ENCODE measurements at places on chromosomes 13 and 19.

- DNase-seq: no peak
Observed at GRCh38 chr13:104810242-104810641, 1725.2 kb downstream of the EFNB2 start.

GRCh38 chr13:38381890-38382289, 32.2 kb downstream of the UFM1 start:
- no peak for DNase-seq

DNA sequence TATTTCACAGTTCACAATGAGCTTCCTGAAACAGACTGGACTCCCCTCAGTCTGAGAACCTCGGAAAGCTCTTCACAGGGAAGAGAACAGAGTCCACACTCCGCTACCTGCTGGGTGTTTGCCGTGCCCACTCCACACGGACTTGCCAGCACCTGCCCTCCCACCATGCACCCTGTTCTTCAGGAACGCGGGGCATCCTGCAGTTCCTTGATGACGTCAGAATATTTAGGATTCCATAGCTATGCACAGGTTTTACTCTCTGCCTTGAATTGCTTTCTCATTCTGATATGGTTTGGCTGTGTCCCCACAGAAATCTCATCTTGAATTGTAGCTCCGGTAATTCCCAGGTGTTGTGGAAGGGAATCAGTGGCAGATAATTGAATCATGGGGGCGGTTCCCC, 74.4 kb upstream of the FARP1 start:
- DNase-seq: no peak

GRCh38 chr13:109836629-109837607, 50.5 kb upstream of the IRS2 start:
- DNase-seq: no peak

- no peak for DNase-seq
Observed at GRCh38 chr19:55015126-55015525, 22.9 kb downstream of the GP6 start.

DNA sequence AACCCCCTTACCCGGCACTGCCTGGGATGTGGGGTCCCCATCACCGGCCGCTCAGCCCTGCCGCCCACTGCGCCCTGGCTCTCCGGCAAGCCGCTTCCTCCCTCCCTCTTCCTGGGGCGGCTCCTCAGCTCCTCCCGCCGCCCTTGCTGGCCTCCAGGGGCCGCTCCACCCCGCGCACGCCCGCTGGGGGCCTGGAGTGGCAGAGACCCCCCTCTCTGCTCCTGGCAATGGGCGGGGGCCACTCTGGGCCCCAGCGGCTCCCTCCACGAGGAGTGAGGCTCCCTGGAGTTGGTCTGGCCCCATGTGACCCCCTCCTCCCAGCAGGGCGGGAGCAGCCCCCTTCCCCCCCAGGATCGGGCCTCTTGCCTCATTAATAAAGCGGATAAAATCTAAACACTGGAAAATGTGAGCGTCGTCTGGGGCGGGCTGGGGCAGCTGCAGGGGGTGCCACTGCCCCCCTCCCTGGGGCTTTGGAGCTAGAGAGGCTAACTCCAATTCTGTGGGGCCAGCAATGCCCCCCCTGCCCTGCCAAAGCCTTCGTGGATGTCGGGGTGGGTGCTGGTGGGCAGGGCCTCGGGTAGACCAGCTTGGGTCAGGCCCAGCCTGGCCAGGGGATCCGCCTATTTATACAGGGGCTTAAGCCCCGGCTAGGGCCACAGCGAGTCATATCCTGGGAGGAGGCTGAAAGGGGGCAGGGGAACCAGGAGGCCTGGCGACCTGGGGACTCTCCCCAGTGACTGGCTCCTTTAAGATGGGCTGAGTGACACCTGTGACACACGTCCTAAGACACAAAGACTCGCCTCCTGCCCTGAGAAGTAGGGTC, at the start of gene PTGER1:
PTGER1 (minus strand) TSS at position 104 of the 823 bp plus-strand sequence. CDS start 1,034 bp downstream, outside the sequence.
- DNase-seq: peak; percentile 79

GRCh38 chr13:22220151-22221135, 549.6 kb downstream of the FGF9 start:
- DNase-seq: no peak

- peak; percentile 92 for DNase-seq
Observed at GRCh38 chr13:25468325-25469168, 96.8 kb downstream of the ATP8A2 start.

DNA sequence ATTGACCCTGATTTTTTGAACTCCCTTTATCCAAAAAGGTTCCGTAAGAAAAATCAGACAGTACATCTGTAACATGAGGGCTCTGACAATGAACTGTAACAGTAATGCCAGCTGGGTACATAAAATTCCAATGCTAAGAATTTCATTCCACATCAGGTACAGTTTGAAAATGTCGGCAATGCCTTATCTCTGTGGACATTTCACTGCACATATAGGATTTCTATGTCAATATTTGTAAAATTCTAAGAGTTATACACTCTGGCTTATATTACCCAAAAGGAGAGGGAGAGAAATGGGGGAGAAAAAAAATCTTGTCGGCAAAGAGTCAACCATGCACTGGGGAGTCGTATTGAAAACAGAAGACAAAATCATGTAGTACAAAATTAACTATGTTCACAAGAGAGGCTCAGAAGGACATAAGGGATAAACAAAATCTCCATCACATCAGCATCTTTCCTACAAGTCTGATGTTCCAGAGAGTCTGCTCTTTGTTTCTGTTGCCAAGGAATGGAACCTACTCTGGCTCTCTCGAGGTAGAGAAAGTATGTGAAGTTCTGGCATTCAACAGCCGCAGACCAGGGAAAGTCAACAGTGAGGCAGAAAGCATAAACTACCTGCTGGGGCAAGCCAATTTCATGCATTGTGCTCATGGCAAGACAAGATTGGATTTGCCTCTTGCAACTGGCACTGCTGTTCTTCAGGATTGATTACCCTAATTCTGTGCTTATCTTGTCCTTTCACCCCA, 72.4 kb downstream of the STARD13 start:
- DNase-seq: peak; percentile 23

DNA sequence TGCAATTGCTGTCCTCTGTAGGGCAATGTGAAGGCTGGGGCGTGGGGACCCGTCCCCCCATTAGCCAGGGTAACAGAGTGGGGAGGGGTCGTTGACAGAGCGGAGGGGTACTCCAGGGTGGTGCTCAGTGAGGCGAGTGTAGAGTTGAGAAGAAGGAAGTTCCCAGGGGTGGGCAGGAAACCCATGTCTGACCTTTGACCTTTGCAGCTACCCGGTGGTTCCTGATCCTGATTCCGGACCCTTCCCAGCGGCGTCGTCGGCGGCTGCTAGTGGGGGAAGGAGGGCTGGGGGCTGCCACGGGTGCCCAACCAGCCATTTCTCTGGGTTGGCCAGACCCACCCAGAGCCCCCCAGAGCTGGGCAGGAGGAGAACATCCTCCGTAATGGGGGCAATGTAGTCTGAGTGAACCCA, 2.1 kb upstream of the PLVAP start:
- no peak for DNase-seq
